H7 (cell line): ENCODE measurements at places on chromosomes 1 and 21. TPM values are rescaled to one million over a fixed set of nuclear protein-coding genes. Genes with fewer than 3 reads are reported as not detected.

DNA sequence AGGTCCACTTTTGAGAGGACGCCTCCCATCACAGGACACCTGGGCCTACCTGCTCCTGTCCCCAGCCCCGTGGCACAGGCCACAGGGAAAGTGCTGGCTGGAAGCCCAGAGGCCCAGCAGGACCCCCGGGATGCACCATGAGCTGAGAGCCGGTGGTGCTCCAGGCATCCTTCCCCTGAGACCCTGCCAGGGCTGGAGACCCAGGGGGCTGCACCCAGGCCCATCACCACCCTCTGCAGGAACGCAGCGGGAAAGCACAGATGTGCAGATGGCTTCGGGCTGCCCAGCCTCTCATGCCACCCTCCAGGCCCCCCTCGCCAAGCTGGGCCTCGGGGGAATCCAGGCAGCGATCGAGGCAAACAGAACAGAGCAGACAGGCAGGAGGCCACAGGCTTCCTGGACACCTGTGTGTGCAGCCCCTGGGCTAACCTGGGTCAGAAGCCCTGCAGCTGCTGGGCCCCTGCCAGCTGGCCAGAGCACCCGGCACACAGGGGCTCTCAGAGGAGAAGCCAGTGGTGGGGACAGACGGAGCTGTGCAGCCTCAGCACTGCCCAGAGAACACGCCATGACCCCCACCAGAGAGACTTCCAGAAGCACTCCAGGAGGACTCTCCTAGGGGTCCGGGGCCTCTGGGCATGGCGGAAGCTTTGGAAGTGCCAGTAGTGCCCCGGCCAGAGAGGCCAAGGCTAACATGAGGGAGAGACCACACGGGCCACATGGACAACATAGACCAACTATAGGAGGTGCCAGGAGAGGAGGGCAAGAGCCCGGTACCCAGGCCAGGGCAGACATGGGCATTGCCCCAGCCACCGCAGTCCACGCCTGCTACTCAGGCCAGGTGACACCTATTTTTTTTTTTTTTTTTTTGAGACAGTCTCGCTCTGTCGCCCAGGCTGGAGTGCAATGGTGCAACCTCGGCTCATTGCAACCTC is 71.4 kb downstream of the ARHGEF16 start:
- peak; percentile 64 for DNase-seq

GRCh38 chr1:225412803-225413351 is 15.0 kb downstream of the LBR start:
- DNase-seq: no peak

DNA sequence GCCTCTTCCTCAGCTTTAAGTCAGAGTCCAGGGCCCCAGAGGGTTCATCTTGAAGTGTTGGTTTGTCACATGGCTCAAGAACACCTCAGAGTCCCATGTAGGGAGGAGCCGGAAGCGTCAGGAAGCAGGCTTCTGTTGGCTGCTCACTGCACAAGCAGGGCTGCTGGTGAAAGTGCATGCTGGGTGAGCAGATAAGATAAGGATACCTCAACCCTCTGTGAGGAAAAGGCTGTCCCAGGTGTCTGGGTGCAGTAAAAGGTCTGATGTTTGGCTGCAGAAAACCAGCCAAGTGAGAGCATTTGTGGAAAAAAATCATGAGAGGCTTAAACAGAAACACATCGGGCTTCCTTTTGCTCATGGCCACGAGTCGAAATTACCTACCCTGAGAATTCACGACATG is 6.2 kb upstream of the TEX35 start:
- no peak for DNase-seq

DNA sequence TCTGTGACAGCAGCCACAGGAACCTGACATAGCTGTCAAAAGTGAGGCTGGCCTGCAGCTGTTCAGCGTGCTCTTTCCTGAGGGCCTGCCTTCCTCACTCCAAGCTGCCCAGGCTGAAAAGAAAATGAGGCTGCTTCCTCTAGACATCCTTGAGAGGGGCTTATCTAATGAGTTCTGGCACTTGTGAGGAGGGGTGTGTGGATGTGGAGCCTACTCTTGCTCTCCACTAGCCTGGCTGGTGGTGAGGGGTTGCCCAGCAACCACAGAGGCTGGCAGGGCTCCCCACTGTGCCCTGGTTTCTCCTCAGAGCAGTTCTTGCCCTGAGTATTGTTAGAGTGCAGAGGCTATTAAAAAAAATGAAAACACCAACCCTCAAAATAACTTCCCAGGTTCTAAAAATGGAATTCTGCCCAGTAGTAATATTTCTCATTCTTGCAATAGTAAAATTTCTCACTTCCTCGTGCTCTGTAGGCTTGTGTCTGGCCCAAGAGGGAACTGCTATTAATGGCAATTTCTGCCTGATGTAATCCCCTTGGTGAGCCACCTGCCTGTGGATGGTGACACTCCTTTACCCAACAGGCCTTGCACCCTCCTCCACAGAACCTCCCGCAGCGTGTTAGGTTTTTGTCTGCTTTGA is 52.6 kb upstream of the EPS8L3 start:
- DNase-seq: no peak

GRCh38 chr1:29496701-29497100 is 260.4 kb downstream of the PTPRU start:
- DNase-seq: no peak

GRCh38 chr1:159835862-159836525 is 9.3 kb downstream of the SLAMF8 start:
- no peak for DNase-seq

- DNase-seq: no peak
These were observed 45.0 kb upstream of the AIM2 start for GRCh38 chr1:159121526-159121925.

The MAD2L2 gene
- total RNA-seq: 786 and 983 TPM in 2 replicates

DNA sequence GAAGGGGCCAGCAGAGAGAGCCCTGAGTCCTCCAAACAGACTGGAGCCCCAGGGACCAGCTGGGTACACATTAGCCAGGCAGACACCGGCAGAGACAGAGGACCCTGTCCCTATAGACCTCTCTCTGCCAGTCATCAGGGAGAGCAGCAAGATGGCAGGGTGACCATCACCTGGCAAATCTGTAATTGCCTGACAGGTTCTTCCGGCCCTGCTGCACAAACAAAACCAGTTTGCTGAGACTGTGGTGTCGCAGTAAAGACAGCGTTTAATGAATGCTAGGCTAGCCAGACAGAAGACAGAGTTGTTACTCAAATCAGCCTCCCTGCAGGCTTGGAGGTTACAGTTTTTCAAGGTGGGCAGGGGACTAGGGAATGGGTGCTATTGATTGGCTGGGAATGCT is 618.9 kb downstream of the NPHP4 start:
- no peak for DNase-seq

The MYCL gene
- 49.0 and 52.5 TPM in 2 replicates for total RNA-seq

The CHRM3 gene
- total RNA-seq: 4.7 and 6.9 TPM in 2 replicates

DNA sequence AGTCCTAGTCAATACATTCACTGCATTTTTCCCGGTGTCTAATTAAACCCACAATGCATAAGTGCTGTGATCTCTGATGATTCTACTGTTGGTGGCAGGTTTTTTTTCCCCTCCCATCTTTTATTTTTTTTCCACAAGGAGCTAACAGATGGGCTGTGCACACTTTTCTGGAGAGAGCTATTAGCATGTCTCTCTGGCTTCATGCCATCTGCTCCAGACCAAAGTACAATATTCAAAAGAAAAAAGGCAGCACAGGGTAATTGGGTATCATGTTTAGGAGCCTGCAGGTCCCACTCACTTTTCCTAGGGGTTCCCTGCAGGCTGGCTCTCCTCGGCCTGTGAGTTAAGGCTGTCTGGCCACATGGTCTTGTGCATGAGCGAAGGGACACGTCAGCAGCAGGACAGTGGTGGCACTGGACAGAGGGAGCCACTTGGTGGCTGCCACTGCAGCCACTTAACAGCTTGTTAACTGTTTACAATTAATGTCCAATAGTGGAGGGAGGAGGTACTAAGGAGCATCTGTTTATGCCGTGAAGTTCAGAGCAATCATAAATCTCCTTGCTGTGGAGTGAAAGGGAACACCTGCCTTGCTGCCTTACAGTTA is 53.5 kb upstream of the C8B start:
- DNase-seq: no peak

DNA sequence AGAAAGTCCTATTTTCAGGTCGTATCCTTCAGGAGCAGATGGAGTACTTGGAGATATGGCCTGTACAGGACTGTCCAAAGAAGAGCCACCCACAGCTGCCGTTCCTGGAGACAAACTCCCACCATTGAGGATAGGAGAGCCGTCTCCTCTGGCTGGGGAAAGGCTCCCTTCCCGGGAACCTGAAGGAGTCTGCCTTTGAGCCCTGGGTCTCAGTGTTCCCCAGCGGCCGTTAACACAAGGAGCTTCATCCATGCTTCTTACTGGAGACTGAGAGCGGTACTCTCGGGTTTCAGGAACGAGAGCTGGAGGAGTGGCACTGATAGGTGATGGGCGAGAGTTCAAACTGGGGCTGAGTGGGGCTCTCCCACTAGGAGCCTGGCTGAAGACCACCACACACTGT is 14.4 kb upstream of the CPLANE2 start:
- no peak for DNase-seq

GRCh38 chr1:67818725-67819301 is 14.5 kb downstream of the GNG12 start:
- DNase-seq: no peak

DNA sequence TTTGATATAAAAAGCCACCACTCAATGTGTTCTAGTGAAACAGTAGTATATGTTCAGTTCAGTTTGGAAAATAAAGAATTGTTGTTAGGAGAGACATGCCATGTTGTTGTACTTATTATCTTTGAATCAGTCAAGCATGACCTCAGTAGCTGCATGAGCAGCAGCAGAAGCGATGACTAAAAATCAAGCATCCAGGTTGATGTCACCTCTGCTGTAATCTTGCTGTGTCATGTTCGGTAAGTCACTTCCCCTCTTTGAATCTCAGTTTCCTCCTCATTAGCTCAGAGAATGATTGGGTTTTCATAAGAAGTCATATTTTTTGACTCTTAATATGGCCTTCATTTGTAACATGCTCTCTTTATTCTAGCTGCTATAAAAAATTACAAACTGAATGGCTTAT is 428.4 kb upstream of the B3GALT2 start:
- no peak for DNase-seq

DNA sequence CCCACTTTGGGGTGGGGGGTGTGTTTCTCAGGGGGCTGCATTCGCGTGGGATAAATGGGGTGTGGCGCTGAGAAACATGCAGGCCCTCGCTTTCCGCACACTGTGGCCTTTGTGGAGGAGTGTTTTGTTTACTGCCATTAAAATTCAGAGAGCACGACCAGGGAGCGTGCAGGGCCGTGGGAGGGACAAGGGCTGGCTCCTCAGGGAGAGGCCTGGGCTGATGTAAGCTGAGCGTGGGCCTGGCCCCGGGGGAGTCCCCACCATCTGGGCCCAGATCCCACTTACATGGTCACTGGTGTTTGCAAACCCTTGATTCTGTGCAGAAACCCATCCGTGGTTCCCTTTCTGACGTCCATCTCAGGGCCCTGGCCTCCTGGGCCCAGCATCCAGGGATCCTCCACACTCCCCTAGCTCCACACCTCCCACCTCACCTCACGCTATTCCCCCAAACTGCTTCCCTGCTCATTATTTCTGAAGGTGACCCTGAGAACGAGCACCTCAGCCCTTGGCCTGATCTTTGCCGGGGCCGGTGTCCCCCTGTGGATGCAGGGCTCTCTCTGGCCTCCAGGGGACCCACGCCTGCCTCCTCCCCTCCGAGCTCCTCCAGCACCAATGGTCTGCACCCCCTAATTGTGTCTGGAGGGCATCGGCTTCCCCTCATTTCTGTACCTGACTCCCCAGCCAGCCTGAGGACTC is 92.5 kb upstream of the SIM2 start:
- DNase-seq: peak; percentile 68

The OR2AK2 gene
- total RNA-seq: not detected in 2 replicates

The CDC42 gene
- 448 and 499 TPM in 2 replicates for total RNA-seq

- no peak for DNase-seq
These were observed 20.8 kb downstream of the PPFIA4 start for GRCh38 chr1:203046984-203047630.

The EEIG2 gene
- 25.1 and 39.6 TPM in 2 replicates for total RNA-seq

DNA sequence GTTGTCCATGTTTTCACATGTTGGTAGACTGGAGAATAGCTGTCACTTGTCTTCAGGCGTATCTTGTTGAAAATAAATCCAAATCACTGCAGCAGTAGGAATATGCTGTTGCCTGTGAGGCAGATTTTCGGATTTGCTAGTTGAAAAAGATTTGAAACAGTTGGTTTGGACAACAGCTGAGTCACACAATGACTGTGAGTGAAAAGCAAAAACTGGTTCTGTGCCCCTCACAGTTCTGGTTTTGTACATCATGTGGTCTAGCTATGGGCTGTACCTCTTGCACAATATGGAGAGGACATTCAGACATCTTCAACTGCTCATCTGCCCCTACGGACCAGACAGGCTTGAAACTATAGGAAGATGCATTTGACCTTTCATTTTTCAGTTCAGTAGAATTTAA is 1.8 kb downstream of the ARF1 start:
- no peak for DNase-seq

DNA sequence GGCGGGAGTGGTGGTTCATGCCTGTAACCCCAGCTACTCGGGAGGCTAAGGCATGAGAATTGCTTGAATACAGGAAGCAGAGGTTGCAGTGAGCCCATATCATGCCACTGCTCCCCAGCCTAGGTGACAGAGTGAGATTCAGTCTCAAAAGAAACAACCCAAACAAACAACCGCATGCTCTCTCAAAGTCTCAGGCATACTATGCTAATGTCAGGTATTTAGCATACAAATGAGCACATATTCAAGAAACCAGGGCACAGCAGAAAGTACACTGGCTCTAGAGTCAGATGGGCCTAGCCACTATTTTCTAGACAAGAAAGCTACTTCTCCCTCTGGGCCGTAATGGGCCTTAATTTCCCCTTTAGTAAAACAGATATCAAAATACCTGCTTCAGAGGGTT is 55.0 kb downstream of the ELAVL4 start:
- DNase-seq: peak; percentile 18

DNA sequence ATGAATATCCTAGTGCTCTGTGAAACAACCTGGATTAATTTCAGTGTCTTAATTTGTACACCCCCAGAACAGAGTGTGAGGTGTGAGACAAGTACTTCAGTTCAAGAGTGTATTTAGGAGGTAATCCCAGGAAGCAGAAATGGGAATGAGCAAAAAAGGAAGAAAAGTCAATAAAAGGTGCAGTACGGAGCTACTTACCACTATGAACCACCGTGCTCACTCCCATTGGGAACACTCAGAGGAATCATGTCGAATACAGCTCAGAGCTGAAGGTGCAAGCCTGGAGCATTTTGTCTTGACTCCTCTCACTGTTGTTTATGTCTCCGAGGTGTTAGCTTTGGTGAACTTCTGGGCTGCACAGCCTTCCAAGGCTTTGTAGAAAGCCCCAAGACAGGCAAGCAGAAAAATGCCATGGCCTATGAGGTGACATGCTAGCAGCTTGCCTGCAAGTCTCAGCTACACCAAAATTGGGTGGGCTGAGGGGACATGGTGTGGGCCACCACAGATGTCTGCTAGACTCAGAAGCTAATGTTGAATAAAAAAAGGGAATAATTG is 7.4 kb upstream of the SVBP start:
- no peak for DNase-seq

DNA sequence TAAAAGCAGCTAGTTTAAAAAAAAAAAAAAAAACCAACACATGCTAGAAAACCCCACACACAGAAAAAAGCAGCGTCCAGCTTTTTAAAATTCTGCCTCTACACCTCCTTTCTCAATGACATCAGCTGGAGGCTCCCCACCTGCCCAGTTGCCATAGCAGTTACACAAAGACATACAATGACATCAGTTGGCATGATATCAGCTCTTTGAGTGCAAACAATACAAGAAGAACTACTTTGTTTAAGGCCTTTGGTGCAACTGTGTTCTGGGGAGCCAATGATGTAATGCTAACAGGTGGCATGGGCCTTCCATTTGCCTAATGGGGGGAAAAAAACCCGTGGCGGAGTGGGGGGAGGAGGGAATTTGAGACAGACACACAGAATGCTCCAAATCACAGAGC is 32.9 kb downstream of the DUSP10 start:
- no peak for DNase-seq

GRCh38 chr1:19402031-19402813 is 83.1 kb downstream of the CAPZB start:
- DNase-seq: no peak

The SEMA6C gene
- total RNA-seq: 6.1 and 8.0 TPM in 2 replicates
